Left renal cortex interstitium (tissue), 4 donors: ENCODE measurements at places on chromosomes 13 and 19.

DNA sequence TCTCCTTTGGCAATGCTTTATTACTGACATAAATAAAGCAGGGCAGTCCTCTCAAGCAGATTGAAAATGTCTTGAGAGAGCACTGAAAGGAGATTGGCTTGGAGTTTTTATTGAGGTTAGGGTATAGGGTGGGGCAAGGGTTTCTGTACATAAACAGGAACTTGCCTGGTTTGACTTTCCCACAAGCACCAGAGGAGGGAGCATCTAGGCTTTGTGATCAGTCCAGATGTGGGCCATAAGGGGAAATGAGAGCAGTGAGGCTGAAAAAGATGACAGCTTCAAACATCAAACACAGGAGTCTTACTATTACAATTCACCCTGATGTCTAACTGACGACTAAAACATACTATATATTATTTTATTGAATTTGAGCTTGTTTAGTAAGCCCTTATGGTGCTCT is 260.9 kb downstream of the MTUS2 start:
- DNase-seq: no peak

GRCh38 chr13:100852146-100852545 is 177.6 kb upstream of the TMTC4 start:
- DNase-seq: no peak

GRCh38 chr19:42313096-42313839 is at the start of gene TMEM145:
TMEM145 (plus strand) TSS chr19:42313309; CDS start chr19:42313377, 68 bp downstream.
- no peak for DNase-seq

DNA sequence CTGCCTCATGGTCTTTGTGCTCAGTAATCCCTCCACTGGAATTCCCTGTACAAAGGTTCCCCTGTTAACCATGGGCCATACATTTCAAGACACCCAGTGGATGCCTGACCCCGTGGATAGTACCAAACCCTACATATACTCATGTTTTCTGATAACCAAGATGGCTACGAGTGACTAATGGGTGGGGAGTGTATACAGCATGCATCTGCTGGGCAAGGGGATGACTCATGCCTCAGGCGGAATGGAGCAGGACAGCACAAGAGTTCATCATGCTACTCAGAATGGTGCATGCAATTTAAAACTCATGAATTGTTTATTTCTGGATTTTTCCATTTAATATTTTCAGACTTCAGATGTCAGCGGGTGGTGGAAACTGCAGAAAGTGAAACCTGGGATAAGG is 13.3 kb upstream of the FGF9 start:
- no peak for DNase-seq

DNA sequence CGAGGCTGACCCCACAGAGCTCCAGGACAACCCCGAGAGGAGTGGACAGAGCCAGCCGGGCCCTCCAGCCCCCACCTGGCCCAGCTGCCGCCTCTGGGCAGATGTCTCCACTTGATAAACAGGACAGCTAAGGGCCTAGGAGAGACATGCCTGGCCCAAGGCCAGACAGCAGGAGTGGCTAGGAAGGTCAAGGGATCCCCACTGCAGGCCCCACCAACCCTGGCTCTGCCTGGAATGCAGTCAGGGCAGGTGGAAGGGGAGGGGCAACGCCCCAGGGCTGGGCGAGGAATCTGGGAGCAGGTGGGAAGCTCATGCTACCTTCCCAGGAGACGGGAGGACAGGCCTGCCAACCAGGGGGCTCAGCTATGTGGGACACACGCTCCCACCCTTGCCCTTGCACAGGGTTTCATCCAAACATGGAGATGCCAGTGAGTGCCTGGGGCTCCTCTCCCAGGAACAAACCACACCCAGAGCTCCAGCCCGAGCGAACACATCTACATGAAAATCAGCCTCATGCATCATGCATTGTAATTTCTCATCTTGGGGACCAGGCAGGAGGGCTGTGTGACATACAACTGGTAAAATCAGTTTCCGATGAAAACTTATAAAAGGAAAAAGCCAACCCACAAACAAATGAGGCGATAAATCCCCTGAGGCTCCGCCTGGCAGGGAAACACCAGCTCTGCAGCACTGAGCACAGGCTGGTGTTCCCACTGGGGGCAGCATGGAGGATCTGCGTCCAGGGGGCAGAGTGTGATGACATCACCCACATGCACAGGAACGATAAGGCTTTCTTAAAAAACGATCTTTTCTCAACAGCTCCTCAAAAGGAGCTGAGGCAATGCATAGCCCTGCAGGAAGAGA is 25.0 kb downstream of the SH3GL1 start:
- no peak for DNase-seq

- DNase-seq: no peak
Observed at GRCh38 chr19:54708781-54709180, 15.5 kb upstream of the KIR3DL3 start.

DNA sequence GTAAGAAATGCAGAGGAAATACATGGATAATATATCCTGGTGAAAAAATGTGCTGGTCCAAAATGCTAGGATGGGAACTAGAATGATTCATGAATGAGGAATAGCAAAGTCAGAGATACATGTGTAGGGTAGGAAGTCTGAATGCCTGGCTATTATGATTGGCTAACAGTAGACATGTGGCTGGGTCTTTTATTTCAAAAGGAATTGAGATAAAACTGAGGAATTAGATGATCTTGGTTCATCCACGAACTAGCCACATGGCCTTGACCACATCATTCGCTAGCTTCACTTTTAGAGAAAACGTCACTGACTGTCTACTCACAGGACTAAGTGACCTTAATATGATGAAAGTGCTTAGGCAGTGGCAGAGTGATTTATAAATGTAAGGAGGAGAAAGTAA is 103.1 kb downstream of the TRPC4 start:
- no peak for DNase-seq

DNA sequence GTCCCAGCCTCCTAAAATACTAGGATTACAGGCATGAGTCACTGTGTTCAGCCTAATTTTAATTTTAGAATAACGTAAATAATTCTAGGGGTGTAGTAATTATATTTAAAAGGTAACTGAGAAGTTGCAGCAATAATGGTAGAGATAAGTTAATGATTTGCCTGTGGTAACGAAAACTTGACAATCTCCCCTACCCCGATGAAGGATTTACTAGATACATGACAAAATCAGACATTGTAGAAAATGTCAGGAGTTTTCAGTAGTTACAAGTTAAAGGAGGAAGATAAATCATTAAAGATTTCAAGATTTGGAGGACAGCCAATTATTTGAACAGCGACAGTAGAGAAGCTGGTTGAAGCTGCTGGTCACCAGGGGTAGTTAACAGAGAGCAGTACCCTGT is 652.2 kb upstream of the PCDH20 start:
- DNase-seq: no peak

GRCh38 chr19:40005691-40006272 is 8.9 kb downstream of the ZNF546 start:
- DNase-seq: no peak

- DNase-seq: no peak
Observed at GRCh38 chr13:33366469-33367062, 81.0 kb upstream of the STARD13 start.

- DNase-seq: no peak
Observed at GRCh38 chr19:3788996-3789778, 3.0 kb upstream of the MATK start.

- DNase-seq: no peak
Observed at GRCh38 chr13:113192279-113192678, 16.2 kb downstream of the PCID2 start.

DNA sequence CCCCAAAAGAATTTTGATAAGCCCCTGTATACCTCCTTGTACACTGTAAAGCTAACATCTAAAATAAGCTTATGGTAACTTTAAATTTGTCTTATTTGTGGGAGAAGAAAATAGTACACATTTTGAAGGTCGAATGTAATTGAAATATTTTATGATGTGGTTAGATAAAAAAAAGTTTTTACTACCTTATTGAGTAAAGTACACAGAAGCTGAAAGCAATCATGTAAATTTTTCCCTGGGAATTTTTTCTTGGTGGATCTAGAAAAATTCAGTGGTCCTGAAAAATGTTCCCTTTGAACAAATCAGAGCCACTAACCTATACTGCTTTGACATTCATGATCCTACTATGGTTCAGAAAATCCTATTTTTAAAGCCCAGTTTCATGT is 46.9 kb downstream of the SIPA1L3 start:
- DNase-seq: no peak

DNA sequence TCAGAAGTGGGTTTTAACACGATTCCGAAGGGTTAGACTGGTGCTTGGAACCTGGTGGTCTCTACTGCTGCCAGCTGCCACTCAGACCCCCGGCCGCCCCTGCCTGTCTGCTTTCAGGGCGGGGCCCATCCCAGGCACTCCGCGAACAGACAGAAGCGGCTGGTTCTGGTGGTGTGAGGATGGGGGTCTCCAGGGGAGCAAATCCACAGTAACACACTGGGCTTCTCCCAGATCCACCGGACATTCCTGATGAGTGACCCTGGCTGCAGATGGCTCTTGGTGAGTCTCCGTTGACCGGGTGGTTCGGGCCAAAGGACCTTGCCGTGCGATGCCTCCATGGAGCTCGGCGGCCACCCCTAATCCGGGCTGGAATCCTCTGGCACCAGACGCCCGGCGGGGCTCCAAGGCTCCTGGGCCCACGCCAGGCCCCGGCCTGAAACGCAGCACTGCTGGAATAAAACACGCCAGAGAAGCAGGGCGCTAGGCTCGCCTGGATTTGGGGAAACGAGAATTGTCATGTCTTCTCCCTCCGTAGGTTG is 2.1 kb upstream of the PTBP1 start:
- DNase-seq: no peak

- no peak for DNase-seq
Observed at GRCh38 chr19:3274942-3275582, 50.6 kb downstream of the CELF5 start.

GRCh38 chr19:47497050-47497766 is 13.2 kb upstream of the KPTN start:
- no peak for DNase-seq

DNA sequence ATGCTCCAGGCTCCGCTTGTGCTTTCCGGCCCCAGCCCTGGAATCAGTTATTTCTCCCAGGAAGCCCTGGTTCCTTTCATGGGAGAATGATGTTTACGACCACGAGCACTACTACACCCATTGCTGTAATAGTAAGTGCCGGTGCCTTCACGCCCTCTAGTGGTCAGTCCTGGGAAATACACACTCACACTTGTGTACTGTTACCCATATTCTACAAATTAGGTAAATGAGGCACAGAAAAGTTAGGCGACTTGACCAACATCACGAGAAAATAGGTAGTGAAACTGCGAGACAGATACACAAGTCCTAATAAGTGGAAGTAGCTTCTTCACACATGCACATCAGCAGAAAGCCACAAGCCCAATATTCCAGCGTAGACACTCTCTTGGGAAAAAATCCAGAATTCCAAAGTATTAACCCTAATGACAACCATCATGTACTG is 21.7 kb downstream of the CEACAM21 start:
- no peak for DNase-seq

DNA sequence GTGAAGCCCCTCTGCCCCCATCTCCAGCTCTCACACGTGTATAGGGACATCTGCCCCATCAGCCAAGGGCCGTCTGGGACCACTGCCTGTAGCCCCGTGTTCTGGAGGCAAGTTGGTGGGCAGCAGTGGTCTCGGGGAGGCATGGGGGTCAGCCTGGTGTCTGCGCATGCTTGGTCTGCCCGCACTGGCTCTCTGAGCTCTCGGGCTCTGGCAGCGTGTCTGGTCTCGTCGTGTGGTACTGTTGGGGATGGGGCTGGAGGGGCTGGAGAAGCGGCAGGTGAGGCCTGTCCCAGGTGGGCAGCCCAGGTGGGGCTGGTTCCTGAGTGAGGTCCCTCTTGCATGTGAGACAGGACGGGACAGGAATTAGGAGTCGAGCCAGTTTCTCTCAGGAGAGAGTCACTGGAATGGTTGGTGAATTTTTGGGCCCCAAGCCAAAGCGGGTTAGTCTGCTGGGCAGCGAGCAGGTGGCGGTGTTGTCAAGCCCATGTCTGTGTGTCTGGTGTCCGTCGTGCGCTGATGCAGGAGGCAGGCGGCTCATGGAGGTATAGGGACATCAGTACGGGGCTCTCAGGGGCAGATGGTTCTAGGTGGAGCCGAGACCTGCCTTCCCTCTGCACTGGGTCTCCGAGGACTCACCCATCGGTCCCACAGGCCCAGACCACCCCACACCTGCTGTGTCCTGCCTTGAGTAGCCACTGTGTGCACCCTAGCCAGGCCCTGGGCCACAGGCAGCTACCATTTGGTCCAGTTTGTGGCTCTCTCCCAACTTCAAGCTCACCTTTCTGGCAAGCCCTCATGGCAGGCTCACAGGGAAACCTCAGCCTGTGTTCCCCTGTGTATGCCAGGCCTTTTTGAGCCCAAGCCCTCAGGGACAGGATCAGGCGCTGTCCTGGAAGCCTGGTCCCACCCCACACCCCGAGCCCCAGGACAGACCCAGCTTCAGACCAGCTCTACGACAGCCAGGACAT is 18.2 kb downstream of the COMP start:
- DNase-seq: no peak

- DNase-seq: no peak
Observed at GRCh38 chr13:67408798-67409197, 178.7 kb upstream of the PCDH9 start.

GRCh38 chr13:46578590-46578975 is 25.6 kb downstream of the LRCH1 start:
- no peak for DNase-seq

DNA sequence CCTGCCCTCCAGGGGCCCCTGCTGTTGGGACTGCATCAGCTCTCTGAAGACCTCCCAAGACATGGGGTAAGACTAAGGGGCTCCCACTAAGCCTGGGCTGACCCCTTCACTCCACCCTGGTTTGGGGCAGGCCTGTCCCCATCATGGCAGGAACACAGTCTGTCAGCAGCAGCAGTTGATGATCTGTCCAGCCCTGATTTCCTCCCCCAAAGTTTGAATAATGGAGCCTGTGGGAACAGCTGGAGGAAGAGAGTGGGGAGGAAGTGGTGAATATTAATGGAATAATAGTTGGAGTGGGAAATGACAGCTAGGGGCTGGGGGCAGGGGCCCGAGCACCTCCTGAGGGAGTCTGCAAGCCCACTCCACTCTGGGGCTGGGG is 1.3 kb upstream of the B3GNT8 start:
- DNase-seq: no peak

DNA sequence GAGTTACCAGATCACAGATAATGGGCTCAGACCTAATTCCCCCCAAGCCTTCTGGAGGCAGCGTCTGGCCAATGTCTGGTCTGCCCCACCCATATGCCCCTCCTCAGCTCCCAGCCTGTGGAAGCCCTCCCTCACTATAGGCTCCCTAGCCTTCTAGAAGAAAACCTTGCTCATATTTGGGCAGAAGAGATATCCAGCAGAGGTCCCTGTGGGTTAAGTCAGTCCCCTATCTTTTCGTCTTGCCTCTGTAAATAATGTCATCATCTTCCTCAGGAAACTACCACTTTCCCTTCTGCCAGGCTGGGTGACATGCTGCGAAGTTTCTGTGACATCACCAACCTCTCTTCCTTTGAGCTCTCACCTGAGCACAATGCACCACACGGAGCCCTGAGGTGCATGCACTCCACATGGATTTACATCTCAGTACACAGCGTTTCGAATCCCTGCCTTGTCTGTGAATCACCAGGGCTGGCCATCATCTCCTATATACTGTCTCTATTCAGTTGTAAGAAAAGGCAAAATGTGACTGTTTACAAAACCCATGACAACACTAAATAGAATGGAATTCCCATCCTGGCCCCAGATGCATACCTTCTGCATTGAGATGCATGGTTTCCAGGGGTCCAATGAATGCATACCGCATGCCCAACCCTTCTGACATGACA is 112.8 kb downstream of the CRYL1 start:
- no peak for DNase-seq

GRCh38 chr13:106385654-106386053 is 149.8 kb downstream of the EFNB2 start:
- DNase-seq: no peak
